ENCODE measurements at places on chromosomes 5 and 9. TPM values are rescaled to one million over a fixed set of nuclear protein-coding genes. Genes with fewer than 3 reads are reported as not detected.

- no peak for DNase-seq
Observed at GRCh38 chr9:90966031-90966290, 164.3 kb downstream of the SYK start.

DNA sequence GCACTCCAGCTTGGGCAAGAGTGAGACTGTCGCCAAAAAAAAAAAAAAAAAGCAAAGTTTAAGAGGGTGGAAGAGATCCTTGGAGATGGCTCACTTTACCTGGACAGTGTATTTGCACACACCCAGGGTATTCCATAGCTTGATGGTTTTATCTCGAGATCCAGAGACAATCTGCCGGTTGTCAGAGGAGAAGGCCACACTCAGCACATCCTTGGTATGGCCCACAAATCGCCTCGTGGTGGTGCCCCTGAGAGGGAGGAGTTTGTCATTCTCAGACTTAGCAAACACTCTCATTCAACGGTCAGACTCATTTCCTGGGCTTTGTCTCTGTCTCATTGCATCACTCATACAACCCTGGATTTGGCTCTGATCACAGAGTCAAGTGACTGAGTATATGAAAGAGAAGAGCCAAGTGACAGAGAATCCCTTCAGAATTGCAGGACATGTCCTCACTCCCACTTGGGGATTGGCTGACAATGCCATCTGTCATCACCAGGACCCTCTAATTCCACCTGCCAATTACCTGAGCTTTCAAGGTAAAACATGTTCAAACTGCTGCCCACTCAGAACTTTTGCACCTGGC is 2.2 kb downstream of the RACK1 start:
- DNase-seq: no peak

GRCh38 chr9:88971131-88971960 is 19.9 kb upstream of the S1PR3 start:
- no peak for DNase-seq

- no peak for DNase-seq
Observed at GRCh38 chr5:146042628-146043279, 62.6 kb downstream of the PLAC8L1 start.

DNA sequence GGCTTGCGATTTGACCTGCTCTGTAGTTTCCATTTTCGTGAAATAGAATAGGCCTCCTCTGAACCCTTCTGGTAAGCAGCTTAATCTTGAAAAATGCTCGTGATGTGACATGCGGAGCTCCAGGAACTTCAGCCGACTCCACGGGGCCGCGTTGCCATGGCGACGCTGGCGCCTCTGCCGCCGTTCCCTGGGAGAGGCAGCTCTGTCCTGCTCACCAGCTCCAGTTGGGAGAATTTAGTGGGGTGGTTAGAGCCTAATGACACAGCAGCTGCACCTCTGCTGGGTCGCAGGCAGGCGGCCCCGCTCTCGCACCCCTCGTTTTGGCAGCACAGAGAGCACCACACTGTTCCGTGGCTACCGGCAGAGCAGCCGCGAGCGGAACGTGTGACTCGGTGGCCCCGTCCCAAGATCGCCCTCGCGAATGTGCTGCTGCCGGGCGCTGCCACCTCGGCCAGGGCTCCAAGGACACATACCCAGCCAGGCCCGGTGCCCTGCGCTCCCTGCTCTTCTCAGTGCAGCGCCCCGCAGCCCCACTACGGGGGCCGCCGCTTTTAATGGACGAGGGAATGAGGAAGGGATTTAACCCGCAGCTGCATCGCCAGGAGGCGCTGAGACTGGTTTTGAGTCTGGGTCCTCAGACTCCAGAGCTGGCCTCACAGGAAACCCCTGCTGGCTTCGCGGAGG is 131.2 kb upstream of the LMX1B start:
- peak; percentile 86 for DNase-seq

DNA sequence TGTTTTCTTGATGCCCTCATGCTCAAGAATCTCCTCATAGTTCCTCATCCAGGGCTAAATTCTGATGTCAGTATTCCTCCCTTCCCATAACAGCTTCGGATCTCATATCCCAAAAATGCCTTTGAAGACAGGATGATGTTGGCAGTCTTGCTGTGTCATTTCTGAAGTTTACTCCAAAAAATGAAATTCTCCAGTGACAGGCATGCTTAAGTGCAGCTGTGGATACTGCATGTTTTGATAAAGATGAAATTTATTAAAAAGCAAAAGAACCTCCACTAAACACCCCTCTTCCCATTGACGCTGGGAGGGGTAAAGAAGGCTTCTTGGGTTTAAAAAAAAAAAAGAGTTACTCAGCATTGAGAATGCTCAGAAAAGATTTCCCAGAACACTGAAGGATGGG is 43.1 kb downstream of the NDST1 start:
- DNase-seq: no peak

DNA sequence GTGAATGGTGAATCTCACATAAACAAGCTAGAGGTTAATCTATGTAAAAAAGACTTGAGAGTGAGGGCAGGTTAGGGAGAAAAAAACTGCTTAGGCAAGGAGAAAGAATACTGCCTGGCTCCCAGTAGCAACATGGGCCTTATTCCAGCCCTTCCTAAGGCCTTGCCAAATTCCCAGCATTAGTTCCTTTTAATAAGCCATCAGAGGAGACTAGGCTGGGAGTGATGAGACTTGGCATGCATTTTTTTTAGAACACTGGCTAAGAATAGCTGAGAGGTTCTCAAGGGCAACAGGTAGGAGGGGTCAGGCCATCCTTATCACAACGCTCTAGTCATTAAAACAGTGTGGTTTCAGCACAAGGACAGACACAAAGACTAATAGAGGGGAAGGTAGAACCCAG is 20.9 kb upstream of the ZBTB43 start:
- no peak for DNase-seq

- DNase-seq: no peak
Observed at GRCh38 chr9:15401266-15401665, 21.4 kb upstream of the SNAPC3 start.

- DNase-seq: no peak
Observed at GRCh38 chr5:136201870-136202269, 8.9 kb upstream of the SMIM32 start.

GRCh38 chr5:158998793-158999325 is 100.9 kb downstream of the EBF1 start:
- DNase-seq: no peak

- DNase-seq: no peak
Observed at GRCh38 chr5:107875833-107876232, 205.1 kb upstream of the EFNA5 start.

- no peak for DNase-seq
Observed at GRCh38 chr9:94867842-94868312, 141.4 kb downstream of the AOPEP start.

DNA sequence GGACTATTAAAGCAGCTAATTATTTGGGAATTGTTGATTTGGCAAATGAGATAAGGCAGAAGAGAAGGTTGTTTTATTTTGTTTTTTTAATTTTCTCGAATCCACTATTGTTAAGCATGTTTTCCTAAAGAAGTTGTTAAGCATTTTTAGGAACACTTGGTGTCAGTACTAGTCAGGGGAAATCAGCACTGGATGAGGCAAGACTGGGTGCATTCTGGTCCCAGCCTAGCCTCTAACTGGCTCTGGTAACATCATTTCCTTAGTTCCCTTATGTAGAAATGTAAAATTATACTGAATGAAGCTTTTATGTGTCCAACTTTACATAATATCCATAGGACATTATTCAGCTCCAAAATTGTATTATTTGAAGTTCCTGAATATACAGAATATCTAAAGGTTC is 196.1 kb downstream of the PCSK5 start:
- DNase-seq: no peak

DNA sequence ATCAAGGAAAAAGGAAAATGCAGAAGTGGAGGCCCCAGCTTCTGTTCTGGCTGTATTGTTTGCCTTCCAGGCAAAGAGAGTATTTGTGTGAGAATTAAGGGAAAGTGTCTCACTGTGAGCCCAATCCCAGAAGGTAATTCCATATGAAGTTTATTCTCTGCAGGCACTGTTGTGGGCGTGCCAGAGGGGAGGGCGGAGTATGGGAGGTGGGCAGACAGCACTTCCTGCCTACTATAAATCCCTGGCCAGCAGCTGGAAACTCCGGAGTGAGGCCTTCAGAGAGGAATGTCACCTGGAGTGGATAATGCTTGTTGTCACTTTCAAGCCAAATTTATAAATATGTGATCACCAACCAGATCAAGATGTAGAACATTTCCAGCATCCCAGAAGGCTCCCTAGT is 209.5 kb downstream of the ARHGAP26 start:
- DNase-seq: no peak

- no peak for DNase-seq
Observed at GRCh38 chr9:16271967-16272366, 598.5 kb downstream of the BNC2 start.

DNA sequence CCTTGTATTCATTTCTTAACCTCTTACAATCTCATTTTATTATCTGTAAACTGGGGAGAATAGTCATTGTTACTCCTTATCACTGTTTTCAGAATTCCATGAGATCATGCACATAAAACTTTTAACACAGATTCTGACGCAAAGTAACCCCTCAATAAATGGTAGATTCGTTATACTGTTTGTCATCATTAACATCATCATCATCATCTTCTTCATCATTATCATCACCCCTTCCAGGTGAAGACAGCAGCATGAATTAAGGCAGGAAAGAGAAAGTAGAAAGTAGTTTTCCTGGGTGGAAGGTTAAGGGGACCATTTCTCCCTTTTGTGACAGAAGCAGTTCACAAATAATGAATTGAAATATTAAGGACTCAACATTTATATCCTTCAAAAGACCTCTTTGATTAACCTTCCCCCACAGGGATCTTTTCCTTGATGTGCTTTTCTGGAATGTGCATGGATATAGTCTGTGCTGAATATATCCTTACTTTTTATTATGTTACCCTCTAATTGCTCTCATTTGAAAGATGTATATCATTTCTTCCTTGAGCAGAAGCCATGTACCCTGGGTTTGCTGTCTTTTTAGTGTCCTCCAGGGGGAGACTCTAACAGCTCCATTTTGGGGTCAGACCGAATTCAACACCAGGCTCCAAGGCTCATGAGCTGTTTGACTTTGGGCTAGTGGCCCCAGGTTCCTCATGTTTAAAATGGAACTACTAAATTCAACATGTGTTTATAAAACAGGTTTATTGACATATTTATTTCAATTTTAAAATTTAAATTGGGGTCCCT is 1029.9 kb upstream of the WWC1 start:
- no peak for DNase-seq

- no peak for DNase-seq
Observed at GRCh38 chr9:84940294-84940693, 270.8 kb downstream of the NTRK2 start.

- DNase-seq: no peak
Observed at GRCh38 chr5:125555591-125555990, 809.2 kb upstream of the ZNF608 start.

DNA sequence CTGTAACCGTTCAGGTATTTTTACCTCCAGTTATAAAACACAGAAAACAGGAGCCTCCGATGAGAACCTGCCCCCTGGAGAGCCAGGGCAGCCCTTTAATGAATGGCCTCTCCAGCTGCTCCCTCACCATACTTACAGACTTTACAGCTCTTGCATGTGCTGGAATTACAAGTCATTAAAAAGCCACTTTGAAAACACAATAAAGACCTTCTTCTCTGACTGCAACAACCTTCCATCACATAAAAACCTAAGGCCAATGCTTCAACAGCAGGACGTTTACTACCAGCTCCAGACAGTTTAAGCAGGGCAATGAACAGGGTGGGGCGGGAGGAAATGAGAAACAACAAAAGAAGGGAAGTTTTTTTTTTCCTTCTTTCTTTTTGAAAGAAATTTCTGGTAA is 213.8 kb downstream of the MLLT3 start:
- peak; percentile 12 for DNase-seq

- DNase-seq: no peak
Observed at GRCh38 chr5:131272724-131273123, 8.9 kb downstream of the CDC42SE2 start.

- DNase-seq: no peak
Observed at GRCh38 chr5:155004138-155004744, 9.3 kb upstream of the KIF4B start.

DNA sequence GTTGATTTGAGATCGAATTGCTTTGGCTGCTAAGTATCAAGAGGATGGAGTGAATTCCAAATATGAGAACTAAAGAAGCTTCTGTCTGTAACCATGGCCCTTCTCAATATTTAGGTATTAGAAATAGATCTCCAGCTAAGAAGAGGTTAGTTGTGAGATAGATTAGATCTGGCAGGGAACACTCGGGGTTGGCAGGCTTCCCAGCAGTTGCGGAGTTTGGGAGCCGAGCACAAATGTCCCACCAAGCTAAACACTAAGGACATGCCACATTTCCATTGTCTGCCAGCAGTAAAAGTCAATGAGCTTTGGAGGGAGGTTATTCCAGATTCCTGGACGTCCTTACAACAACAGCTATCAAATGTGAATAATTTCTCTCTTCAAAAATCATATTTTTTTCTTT is 85.8 kb downstream of the TAF11L14 start:
- DNase-seq: no peak

GRCh38 chr5:107840592-107840991 is 169.9 kb upstream of the EFNA5 start:
- DNase-seq: no peak

GRCh38 chr5:135937245-135937911 is 17.4 kb downstream of the LECT2 start:
- DNase-seq: no peak

DNA sequence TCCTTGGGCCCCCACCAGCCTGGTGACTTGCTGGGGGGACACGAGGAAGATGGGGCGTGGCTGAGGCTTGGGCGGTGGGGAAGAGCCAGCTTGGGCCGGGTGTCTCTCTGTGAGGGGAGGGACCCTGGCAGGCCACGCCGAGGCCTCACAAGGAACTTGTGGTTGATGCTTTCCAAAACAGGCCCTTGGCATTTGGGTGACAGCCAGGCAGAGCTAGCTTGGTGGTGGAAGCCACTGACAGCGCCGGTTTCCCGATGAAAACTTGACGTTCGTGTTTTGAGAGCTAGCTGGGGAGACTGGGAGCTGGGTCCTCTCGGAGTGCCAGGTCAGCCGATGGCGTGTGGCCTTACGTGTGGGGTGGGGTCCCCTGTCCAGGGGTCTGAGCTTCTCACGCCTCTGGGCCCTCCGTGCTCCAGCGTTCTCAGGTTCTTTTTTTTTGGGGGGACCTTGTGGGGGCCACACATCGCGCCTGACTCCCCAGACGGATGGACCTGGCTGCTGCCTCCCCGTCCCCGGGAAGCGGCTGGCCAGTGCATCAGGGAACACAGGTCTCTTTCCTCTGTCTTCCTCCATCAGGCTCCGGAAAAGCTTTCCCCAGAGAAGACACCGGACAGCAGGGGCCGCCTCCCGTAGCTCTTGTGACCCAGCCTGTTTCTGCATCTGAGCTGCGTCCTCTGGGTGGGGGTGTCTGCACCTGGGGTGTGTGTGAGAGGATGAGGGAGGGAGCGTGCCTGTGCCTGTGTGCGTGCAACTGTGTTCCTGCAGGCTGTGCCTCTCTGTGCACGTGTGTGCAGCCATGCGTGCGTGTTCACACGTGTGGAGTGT is 129.3 kb upstream of the LPCAT1 start:
- DNase-seq: no peak

ATP6V1G1 gene
- 259 TPM for total RNA-seq

STXBP1 gene
- total RNA-seq: 14.9 TPM

FGFR4 gene
- 16.8 TPM for total RNA-seq

ASPN gene
- 9.9 TPM for total RNA-seq

PDE6A gene
- total RNA-seq: not detected

RGP1 gene
- 21.2 TPM for total RNA-seq

BSPRY gene
- 15.8 TPM for total RNA-seq

SYK gene
- 2.2 TPM for total RNA-seq

SNCAIP gene
- total RNA-seq: 2.6 TPM

INSL4 gene
- not detected for total RNA-seq

FNIP1 gene
- 18.1 TPM for total RNA-seq

FGD3 gene
- 8.8 TPM for total RNA-seq

TERT gene
- not detected for total RNA-seq

LRRC26 gene
- total RNA-seq: 11.2 TPM

TBC1D13 gene
- 5.8 TPM for total RNA-seq

HAVCR2 gene
- not detected for total RNA-seq

RASGEF1C gene
- 6.8 TPM for total RNA-seq

WNT8A gene
- not detected for total RNA-seq
